Hippocampal formation (tissue), 2 donors: ENCODE measurements at places on chromosomes 3 and 15.

- DNase-seq: no peak
Observed at GRCh38 chr15:81783586-81783985, 262.2 kb downstream of the MEX3B start.

GRCh38 chr3:44223299-44223698, 18.4 kb upstream of the TOPAZ1 start:
- no peak for DNase-seq

GRCh38 chr3:44330444-44330843, 8.1 kb upstream of the TCAIM start:
- DNase-seq: no peak

DNA sequence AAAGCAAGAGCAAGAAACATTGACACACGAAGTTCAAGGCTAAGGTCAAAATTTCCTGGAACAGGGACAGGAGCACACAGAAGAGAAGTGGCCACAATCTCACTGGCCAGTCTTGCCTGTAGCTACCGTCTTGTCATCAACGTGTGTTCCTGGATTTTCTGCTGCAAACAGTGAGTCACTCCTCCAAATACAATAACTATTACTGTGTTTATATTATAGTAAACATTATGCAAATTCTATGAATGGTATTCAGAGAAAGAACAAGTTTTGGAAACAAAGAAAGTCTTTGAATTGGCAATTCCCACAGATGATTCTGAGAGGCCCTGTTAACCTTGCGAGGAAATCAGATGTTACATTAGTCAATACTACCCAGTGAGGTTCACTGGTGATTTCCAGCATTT, 220.5 kb downstream of the FAM43A start:
- no peak for DNase-seq

DNA sequence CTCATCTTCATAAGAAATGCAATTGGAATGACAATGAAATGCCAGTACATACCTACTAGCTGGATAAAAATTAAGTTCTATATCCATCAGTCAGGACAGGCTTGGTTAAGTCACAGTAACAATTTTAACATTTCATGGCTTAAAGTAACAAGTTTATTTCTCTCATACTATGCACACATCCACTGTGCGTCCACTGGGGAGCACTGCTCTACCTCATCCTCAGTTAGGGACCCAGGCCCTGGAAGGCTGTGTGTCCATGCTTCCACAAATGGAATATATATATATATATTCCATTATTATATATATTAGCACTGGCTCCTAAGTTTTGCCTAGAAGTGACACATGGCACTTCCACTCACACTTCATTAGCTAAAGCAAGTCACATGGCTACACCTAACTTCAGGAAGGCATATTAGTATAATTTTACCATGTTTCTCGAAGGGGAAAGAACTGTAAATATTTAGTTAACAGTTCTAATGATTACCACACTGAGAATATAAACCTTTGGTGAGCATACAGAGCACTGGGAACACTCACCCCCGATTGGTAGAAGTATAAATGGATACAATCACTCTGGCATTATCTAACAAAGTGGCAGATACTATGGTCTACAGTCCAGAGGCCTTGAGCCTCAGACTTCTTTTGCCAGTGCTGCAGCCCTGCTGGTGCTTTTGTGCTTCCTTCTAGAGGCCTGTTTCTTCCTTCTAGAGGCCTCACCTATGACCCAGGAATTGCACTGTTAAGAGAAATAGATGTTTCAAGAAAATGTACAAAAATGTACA, 28.6 kb downstream of the AP3S2 start:
- no peak for DNase-seq

DNA sequence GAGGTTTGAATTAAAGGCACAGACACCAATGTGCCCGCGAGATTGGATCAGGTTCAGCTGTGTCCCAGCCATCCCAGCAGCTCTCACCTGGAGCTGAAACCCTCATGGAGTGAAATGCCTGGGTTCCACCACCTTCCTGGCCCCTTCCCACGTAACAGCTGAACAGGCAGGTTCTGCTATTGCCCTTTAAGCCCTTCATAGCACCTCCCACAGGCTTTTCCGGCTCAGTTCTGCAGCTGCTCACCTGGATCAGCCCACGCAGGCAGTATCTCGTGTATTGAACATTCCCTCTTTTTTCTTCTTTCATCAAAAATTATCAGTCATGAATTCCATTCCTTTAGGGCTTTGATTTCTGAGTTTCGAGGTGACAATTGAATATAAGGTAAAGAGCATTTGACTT, 129.8 kb downstream of the SLC9A9 start:
- no peak for DNase-seq

DNA sequence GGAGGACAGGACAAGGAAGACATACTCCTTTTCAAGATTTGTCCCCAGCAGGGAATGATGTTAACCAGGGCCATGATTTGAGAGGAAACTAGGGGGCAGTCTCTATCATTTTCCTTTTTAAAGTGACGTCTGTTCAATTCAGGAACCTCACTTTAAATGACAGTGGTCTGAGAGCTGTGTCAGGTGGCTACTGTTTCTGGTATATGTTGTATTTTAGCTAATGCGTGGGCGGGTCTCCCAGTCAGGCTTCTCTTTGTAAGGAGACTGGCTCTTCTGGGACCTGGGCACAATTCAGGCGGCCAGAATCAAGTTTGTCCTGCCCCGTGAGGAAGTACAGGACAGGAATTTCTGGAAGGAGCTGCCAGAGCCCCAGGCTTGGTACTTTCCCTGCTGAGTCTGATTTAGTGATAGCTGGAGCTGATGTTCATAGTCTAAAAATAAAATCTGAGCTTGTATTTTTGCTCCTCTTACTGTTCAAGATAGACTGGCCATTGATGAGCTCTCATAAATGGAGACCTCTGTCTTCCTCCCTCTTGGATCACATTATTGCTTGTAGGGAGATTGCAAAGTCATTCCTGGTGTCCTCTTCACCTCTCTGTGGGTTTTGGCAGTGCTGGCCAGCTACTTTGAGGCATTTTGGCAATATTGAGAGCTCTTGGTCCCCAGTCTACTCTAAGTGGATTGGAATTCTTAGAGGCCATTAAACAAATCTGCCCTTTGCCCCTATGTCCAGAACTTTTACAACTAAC, 25.6 kb downstream of the SQOR start:
- no peak for DNase-seq

DNA sequence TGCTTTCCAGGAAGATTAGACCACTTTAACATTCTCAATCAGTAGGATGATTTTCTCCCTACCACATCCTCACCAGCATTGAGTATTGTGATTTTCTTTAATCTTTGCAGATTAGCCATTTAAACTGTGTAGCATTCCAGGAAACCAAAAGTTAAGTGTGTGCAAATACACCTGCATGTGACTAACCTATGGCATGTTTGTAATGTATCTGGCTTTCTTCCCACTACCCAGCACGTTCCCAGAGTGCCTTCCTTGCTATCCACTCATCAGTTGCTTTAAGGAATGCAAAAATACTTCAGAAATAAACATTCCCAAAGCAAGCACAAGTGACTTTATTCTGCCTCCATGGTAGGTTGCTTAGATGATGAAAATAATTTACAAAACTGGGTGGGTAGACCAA, 74.2 kb downstream of the ATG7 start:
- DNase-seq: no peak

DNA sequence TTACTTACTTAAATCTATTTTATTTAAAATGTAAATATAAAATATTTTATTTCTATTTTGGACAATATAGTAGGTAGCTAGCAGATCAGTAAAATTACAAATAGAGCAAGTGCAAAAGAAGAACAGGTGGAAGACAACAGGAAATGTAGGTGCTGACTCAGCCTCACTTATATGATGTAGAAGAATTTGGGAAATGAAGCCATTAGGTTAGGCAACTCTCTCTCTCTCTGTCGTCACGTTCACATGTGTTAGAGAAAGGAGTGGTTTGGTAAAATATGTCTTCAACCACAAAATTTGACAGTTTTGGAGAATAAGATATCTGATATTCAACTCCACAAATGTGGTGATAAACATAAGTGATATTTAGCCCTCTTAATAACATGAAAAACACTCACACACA, 532.5 kb upstream of the KCNMB2 start:
- DNase-seq: no peak

- DNase-seq: no peak
Observed at GRCh38 chr3:134363381-134363755, 10.9 kb downstream of the AMOTL2 start.

DNA sequence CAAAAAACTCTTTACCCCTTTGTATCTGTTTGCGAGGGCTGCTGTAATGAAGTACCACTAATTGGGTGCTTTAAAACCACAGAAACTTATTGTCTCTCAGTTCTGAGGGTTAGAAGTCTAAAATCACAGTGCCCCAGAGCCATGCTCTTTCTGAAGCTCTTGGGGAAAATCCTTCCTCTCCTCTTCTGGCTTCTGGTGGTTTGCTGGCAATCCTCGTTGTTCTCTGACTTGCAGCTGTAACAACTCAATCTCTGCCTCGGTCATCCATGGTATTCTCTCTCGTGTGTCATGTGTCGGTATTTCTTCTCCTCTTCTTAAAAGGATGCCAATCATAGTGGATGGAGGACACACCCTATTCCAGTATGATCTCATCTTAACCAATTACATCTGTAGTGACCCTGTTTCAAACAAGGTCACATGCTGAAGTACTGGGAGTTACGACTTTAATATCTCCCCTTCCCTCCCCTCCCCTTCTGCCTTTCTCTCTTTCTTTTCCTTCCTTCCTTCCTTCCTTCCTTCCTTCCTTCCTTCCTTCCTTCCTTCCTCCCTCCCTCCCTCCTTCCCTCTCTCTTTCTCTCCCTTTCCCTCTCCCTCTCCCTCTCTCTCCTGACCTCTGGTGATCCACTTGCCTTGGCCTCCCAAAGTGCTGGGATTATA, 6.5 kb upstream of the ARL8B start:
- no peak for DNase-seq

DNA sequence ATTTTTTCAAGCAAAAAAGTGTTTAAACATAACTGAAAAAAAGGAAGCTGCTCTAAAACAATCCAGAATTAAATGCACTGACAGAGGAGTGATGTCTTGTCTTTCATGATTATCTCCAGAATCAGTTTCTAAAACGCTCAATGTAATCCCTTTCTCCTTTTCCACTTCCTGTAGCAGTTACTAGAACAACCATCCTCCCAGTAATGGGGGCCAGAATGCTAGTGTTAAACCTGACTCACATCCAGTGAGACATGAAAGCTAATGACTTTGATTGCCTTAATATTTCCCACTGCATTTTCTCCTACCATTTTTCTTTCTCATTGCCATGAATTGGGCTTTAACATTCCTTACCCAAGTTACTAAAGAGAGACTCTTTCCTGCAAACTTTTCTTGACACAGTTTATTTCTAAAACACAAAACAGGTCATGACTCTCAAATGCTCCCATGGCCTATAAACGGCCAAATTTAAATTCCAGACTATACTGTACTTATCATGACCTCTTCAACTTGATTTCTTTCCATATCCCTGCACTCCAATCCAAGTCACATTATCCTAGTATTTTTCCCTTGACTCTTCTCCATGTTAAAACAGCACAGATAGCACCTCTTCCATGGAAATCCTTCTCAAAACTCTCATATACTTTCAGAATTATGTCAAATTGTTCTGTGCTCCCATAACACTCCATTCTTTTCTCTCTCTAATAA, 341.4 kb downstream of the NAALADL2 start:
- no peak for DNase-seq

DNA sequence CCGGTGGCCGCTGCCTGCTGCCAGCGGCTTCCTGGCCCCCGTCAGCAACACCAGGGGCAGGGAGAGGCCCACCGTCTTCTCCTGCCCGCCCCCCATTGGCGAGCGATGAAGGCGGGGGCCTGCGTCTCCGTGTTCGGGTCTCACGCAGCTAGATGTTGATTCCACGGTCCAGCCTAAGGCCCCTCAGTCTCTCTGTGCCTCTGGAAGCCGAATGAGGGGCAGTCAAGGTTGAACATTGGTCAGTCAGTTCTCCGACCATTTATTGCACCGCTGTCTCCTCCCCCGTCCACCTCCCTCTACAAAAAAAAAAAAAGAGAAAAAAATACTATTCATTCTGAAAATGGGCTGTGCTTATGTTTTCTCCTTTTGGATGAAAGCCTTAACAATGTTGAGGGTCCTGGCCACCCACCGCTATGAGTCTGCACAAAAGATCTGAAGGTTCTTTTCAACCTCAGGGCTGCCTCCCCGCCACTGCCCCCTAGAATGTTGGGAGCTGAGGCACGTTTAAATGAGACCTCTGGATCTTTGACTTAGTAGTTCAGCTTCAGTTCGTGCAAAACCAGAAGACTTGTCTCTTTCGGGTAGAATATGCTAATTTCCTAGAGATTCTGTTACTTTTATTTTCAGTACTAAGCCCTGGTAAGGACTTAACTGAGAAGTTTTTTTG, 736 bp downstream of the IREB2 start:
- no peak for DNase-seq

DNA sequence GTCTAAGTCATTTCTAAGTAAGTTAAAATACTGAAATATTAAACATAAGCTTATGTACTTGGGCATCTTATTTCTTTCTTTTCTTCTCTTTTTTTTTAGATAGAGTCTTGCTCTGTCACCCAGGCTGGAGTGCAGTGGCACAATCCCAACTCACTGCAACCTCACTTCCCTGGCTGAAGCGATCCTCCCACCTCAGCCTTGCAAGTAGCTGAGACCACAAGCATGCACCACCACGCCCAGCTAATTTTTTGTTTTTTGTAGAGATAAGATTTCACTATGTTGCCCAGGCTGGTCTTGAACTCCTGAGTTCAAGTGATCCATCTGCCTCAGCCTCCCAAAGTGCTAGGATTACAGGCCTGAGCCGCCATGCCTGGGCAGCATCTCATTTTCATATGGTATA, 16.0 kb upstream of the ZNF710 start:
- no peak for DNase-seq

DNA sequence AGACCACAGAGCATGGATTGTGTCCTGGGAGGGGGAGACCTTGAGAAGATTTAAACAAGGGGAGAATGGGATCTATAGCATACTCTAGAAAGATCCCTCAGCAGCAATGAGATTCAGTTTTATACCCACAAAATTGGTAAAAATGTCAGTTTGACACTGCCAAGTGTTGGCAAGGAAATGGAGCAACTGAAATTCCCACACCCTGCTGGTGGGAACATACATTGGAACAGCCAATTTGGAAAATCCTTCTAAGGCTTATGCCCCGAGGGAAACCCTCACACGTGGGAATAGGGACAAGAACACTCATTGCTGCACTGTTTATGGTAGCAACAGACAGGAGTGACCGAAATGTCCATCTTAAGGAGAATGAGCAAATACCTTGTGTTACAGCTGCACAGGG, 5.0 kb upstream of the DNAJB8 start:
- no peak for DNase-seq

DNA sequence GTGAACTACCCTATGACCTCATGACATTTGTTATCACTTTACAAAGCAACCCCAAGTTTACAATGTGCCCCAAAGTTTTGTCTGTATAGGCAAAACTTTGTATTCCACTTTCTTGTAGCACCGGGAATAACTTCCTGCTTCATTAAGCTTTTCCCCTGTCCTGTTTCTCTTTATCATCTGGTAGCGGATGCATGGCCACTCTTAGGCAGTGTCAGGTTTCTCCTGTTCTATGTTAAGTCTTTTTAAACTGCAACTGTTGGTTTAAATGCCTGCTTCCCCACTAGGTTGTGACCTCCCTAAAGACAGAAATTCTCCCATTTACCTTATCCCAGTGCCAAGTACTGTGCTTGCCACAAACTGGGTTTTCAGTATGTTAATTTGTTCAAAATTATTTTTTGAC, 433.6 kb upstream of the DPH6 start:
- no peak for DNase-seq

GRCh38 chr3:141391298-141391990, 23.1 kb downstream of the ZBTB38 start:
- no peak for DNase-seq

GRCh38 chr3:117735481-117736101, 1026.0 kb downstream of the TUSC7 start:
- DNase-seq: no peak
